Stimulated activated CD4-positive, alpha-beta T cell treated with anti-CD3 and anti-CD28 coated beads, Interleukin-2, amount 100 ng/mL, for 24 hours (primary cell): ENCODE measurements at places on chromosomes 7 and 10.

GRCh38 chr7:121275204-121275603, 53.6 kb upstream of the WNT16 start:
- no peak for DNase-seq

GRCh38 chr7:128691227-128691626, 19.1 kb downstream of the GARIN1A start:
- no peak for DNase-seq

DNA sequence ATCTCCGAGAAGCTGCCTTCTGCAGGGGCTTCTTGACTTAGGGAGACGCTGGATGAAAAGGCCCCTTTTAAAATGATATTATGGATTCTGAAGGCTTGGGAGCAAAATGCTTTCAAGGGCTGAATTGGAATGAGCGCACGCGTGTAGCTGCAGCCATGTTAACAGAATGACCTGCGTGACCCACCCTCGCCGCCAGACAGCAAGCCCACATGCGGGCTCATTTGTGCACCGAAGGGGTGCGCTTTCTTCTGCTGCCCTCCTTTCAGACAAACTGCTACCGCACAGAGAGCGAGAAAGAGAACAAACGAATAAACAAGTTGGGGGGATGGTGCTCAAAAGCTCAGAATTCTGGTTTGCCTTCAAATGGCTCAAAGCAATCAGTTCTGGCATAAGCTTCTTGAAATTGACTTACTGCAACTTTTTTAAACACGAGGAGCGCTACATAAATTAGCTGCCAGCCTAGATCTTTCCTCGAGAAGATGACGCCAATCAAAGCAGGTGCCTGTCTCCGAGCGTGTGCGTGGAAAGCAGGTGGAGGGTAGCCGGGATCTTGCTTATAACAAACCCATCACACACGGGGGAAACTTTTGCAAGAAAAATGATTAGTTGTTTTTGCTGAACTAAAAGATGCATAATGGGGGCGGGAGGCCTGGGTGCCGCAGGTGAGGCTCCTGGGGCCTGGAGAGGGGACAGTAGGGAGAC, 268.4 kb downstream of the MAD1L1 start:
- DNase-seq, result no peak

DNA sequence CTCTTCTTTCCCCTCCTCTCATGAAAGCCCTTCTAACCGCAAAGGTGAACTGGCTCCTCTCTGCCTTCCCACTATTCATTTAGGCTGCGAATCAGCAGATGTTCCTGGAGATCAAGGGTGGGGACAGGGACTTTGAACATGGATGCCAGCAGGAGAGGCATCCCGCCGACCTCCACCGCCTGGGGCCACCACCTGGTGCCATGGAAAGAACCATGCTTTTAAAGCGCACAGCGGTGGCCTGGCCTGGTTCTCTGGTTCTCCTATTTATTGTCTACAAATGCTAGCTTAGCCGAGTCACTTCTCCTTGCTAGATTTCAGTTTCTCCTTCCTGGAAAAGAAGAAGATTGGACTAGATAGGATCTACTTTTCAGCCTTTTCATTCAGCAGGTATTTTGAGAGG, 43.2 kb upstream of the KCNMA1 start:
- DNase-seq, result no peak

DNA sequence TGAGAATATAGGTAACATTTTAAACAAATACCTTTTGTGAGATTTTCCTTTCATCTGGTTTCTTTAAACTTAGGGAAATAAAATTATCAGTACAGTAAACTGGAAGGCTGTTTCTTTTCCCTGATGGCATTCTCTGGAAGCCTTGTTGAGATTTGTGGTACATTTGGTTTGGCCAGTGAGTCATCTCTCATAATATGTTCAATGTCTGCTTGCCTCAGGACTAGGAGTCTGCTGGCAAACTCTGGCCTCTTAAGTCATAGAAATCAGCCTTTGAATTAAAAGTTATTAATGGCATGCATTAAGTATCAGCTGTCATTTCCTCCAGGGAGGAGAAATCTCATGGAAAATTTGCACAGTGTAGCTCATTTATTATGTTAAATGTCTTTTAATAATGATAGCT, 316.6 kb upstream of the KIAA1217 start:
- no peak for DNase-seq

GRCh38 chr10:31630861-31631567, 297.6 kb downstream of the ARHGAP12 start:
- DNase-seq, result no peak

DNA sequence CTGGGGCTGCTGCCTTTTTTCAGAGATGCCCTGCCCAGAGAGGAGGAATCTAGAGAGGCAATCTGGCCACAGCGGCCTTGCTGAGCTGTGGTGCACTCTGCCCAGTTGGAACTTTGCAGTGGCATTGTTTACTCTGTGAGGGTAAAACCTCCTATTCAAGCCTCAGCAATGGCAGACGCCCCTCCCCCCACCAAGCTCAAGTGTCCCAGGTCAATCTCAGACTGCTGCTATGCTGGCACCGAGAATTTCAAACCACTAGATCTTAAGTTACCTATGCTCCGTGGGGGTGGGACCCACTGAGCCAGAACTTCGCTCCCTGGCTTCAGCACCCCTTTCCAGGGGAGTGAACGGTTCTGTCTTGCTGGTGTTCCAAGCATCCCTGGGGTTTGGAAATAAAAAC, 77.2 kb downstream of the EXOC4 start:
- no peak for DNase-seq

DNA sequence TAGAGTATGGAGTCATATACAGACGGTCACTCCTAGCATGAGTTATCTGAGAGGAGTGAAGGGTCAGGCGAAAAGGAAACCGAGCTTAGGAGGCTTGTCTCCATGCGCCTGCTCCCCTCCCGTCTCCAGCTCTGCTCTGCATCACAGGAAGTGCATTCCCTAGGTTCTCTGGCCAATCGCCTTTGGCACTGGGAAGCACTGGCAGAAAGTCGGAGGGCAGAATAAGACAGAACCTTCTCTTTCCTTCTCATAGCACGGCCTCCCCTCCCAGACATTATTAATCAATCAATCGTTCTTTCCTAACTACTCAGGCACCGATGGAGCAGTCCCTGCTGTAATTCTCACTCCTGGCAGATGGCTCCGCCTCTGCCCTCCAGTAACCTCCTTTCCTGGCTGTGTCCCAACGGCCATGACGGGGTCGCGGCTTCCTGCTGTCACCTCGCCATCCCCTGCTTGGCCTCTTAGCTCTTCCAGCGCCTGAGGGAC, 177.1 kb downstream of the FRMD4A start:
- no peak for DNase-seq

DNA sequence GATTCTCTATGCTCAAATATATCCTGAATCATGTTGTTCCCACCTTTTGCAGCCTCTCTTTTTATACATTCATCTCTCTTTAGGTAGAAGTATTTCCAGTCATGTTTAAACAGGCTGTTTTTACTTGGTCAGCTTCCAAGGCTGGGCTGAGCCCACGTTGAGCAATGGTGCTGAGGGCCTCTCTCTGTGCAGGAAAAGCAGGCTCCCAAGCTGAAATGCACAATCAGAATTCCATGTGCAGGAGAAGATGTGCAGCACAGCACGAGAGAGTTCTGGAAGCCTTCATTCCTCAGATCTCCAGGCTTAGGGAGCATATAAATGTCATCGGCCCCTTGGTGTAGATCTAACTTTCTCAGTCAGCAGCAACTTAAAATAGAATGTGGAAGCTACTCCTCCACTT, 588.5 kb downstream of the TNS3 start:
- DNase-seq, result no peak

DNA sequence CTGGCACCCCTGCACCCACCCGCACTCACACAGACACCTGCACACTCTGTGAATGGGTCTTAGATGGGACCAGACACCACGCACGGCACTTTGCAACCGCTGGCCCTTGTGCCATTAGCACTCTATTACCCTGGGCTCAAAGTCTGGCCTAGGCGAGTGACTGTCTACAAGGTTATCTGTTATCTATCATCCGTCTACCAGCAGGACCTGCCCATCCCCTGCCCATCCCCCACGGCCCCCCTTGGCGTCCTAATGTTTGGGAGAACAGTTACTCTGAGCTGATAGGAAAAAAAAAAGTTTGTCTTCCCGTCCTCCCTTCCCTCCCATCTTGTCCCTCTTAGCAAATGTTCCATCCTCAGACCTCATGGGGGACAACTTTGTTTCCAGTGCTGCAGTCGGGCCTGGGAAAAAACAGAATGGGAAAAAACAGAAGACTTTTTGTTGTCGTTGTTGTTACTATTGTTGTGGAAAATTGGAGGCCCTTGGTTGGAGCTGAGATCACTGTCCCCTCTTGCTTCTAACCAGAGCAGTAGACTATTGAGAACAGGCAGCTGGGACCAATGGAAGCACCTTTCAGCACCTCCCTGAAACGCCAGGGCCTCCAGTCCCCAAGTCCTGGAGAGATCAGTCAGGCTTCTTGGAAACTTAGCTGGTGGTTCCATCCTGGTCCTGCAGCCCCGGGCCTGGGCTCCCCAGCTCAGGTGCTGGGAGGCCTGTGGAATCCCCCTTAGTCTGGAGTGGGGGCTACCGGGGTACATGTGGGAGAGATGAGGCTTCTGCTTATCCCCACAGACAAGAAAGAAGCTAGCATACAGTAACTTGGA, 12.2 kb downstream of the UNCX start:
- DNase-seq, result no peak

DNA sequence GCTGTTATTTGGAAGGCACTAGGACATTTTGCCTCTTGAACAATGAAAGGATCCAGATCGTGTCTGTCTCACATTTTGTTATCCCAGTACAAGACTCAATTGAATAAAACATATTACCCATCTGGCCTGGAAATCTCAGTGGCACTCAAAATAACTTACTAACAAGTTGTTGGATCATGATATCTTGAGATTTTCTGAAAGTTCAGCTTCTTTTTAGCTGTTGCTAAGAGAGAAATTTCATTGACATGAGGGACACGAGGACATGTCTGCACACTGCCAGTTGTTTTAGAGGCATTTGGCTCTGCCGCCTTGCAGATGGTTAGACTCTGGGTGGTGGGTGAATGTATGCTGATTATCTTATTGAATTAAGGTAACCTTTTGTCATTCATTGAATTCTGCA, 41.0 kb downstream of the KAT6B start:
- no peak for DNase-seq

- DNase-seq, result no peak
Observed at GRCh38 chr10:60870803-60871202, 73.2 kb downstream of the RHOBTB1 start.

DNA sequence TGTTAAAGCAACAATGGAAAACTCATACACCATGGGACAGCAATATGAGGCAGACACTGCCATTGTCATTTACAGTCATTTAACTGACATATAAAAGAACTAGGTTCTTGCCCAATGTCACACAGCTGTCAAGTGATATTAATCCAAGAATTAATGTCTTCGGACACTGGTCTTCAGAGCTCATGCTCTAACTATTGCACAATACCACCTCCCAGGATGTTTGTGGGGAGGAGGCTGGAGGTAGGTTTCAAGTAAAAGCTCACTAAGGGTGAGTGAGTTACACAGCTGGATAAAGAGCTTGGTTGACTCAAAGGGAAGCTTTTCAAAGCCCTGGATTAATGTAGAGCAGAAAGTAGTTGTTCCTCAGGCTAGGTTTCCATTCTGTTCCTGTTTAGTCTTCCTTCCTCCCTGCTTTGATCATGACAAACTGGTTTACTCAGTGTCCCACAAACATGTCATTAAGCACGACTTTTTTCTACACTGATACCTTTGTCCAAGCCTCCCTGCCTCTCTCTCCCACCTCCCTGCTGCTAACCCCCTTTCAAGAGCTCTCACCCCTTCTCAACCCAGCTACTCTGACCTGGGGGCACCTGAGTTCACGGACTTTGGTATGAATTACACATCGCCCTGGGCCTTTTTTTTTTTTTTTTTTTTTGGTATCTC, 987 bp upstream of the EXOC6 start:
- DNase-seq, result no peak

GRCh38 chr10:96082748-96083147, 39.4 kb downstream of the CCNJ start:
- DNase-seq, result no peak

- DNase-seq, result no peak
Observed at GRCh38 chr10:89426230-89426868, 12.0 kb downstream of the IFIT5 start.

GRCh38 chr10:49074836-49075682, 40.3 kb downstream of the VSTM4 start:
- no peak for DNase-seq

DNA sequence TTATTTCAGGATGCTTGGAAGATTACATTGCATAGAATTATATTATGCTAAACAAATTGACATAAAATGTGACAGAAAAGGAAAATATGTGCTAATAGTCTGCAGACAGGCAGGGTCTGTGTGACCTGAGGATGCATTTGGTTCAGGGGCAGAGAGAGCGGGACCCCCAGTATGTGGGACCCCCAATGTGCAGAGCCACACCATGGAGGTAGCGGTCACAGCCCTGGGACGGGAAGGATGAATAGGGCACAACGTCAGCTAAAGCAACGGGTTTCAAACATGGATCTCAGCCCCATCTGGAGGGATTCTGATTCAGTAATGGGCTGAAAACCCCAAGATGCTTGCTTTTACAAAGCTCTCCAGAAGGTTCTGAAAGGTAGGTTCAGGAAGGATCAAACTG, 251.8 kb upstream of the ADARB2 start:
- no peak for DNase-seq

DNA sequence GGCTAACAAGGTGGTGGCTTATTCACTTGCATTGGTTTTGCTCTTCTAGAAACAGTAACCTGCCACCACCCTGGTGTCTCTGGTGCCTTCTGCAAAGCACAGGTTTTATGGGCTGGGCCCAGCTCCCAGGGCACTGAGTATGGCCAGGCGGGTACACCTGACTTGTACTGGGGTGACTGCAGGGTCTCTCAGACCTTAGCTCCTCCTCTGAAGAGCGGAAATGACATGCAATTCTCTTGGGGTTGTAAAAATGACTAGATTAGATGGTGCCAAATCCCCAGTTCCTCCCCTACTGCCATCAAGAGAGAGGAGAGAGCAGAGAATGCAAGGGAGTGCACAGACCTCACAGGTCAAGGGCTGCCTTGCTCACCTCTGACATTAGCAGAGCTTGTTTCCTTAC, 14.7 kb downstream of the ESYT2 start:
- DNase-seq, result peak; percentile 33

DNA sequence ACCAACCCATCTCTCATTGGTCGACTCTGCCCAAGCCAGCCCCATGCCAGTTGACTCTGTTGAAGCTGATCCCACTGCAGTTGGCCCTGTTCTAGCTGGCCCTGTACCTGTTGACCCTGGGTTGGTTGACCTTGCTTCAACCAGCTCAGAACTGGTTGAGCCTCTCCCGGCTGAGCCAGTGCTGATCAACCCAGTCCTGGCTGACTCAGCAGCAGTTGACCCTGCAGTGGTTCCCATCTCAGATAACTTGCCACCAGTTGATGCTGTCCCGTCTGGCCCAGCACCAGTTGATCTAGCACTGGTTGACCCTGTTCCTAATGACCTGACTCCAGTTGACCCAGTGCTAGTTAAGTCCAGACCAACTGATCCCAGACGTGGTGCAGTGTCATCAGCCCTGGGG, 7.4 kb downstream of the PPRC1 start:
- no peak for DNase-seq

DNA sequence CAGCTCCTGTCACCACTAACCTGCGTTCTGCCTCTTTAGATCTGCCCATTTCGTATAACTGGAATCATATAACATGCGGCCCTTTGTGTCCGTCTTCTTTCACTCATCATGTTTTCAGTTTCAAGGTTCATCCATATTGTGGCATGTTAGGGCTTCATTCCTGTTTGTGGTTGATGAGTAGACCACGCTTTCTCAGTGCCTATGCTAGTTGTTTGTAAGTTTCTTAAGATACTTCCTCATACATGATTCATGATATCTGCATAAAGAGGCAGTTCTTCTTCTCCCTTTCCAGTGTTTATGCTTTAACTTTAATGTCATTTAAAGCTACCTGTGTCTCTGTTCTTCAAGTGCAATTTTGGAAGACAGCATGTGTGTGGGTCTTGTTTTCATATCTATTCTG, 79.5 kb upstream of the FAM20C start:
- DNase-seq, result no peak

- DNase-seq, result no peak
Observed at GRCh38 chr7:27000496-27000895, 95.3 kb downstream of the HOXA1 start.
